ENCODE measurements at places on chromosomes 12 and 14.

GRCh38 chr12:30774599-30774998, 19.8 kb upstream of the CAPRIN2 start:
- DNase-seq, result no peak

DNA sequence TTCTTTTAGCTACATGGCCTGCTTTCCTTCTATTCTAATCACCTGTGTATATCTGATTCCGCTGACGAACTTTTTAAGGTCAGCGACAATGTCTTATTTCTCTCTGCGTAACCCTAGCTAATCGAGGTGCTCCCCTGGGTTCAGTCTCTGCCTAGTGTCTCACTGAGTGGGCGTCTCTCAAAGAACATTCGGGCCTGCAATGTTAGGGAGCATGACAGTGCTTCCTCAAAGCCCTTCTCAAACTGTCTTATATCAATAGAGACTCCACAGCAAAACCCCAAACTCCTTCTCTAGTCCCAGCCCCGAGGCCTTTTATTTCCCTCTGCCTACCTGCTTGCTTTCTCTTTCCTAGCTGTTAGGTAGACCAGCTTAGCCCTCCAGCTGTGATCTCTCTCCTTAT, 13.7 kb upstream of the RPS6KL1 start:
- no peak for DNase-seq

- DNase-seq, result no peak
Observed at GRCh38 chr12:46661110-46661845, 164.5 kb downstream of the SLC38A4 start.

- DNase-seq, result no peak
Observed at GRCh38 chr12:106291342-106291741, 11.2 kb upstream of the TCP11L2 start.

GRCh38 chr12:95615749-95616148, 64.5 kb upstream of the USP44 start:
- no peak for DNase-seq

- DNase-seq, result no peak
Observed at GRCh38 chr14:24254630-24255392, 8.2 kb downstream of the TGM1 start.

GRCh38 chr14:89307409-89307808, 109.6 kb downstream of the FOXN3 start:
- no peak for DNase-seq

DNA sequence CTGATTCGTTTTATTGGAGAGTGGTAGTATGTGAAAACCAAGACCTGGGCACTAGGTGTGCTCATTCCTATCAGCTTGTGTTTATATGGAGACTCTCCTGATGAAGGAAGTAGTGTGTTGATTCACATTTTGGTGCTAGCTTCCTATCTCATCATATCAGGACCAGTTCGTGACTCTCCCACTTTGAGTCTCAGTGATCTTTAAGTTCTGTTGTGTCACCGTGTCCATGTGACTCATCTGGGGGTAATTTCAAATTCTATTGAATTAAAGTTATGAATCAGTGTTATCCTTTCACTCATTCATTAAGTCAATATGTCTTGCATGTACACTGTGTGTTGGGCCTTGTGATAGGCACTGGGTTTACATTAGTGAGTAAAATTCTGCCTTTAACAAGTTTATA, 180.2 kb downstream of the CACNA1C start:
- no peak for DNase-seq

DNA sequence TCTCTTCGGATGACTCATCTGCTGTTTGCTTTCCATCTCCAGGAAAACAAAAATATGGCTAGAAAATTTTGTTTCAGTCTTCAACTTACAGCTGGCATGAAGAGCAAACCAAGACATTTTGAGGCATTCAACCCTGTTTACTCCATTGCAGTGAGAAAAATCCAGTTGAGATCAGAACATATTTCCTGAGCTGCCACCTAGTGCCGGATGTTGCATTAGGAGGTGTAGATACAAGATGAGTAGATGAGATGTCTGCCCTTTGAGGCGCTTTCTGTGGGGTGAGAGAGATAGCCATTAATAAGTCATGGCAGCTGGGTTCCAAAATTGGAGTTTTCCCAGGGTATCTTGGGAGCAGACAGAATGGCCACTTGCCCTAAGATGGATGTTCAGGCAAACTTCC, 171.1 kb downstream of the PRKCH start:
- no peak for DNase-seq

DNA sequence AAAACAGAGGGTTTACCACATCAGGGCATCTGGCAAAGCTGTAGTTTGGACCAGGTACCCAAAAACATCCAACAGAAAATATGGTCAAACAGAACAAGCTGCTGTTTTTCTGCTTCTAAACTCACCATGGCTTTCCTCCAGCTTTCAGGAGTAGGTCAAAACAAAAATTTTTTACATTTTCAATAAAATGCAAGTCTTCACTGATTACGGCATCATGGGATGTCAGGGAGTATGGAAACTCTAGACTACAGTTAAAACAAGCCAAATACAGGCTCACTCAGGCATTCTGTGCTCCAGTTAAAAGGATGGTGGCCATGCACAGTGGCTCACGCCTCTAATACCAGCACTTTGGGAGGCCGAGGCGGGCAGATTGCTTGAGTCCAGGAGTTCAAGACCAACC, 47.1 kb upstream of the PSMA6 start:
- DNase-seq, result no peak

GRCh38 chr12:126982707-126983106, 1284.3 kb upstream of the TMEM132C start:
- DNase-seq, result no peak

DNA sequence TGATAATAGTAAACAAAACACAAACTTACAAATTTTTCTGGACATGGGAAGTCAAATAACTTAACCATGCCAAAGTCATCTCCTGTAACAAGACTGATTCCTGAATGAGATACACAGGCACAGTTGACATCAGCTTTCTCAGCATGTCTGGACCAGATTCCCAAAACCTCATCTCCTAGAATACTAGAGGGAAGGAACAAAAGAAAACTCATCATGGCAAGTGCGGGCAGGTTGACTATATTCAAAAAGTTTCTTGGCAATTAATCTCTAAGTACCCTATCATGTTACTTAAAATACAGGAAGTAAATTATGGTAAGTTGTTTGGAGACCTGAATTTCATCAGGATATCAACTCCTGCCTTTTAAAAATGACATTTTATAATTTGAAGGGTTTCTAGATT, 53.9 kb downstream of the ZC3H14 start:
- DNase-seq, result no peak

GRCh38 chr12:108969622-108970021, 51.2 kb downstream of the SVOP start:
- no peak for DNase-seq

GRCh38 chr12:1373901-1374735, 220.3 kb downstream of the FBXL14 start:
- DNase-seq, result no peak

- DNase-seq, result no peak
Observed at GRCh38 chr12:78470354-78471195, 394.0 kb upstream of the SYT1 start.

- DNase-seq, result no peak
Observed at GRCh38 chr12:54692353-54692752, 44.2 kb upstream of the DCD start.

- no peak for DNase-seq
Observed at GRCh38 chr14:20487396-20487725, 18.0 kb upstream of the RNASE10 start.
